Kidney capillary endothelial cell (primary cell): ENCODE measurements at places on chromosomes 5 and 9.

DNA sequence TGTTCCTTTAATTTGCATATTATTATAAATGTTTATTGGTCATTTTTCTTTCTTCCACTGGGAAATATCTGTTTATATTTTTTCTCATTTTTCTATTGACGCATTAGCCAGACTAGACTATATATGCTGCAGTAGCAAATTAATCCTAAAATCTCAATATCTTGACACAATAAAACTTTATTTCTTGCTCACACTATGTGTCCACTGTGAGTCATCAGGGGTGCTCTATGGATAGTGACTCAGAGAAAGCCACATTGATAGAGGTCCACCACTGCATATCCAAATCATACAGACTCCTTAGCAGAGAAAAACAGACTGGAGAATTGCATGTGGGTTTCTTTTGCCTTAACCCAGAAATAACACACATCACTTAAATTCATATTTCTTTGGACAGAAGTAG lies 20.8 kb downstream of the OR1L3 start:
- DNase-seq = no peak

DNA sequence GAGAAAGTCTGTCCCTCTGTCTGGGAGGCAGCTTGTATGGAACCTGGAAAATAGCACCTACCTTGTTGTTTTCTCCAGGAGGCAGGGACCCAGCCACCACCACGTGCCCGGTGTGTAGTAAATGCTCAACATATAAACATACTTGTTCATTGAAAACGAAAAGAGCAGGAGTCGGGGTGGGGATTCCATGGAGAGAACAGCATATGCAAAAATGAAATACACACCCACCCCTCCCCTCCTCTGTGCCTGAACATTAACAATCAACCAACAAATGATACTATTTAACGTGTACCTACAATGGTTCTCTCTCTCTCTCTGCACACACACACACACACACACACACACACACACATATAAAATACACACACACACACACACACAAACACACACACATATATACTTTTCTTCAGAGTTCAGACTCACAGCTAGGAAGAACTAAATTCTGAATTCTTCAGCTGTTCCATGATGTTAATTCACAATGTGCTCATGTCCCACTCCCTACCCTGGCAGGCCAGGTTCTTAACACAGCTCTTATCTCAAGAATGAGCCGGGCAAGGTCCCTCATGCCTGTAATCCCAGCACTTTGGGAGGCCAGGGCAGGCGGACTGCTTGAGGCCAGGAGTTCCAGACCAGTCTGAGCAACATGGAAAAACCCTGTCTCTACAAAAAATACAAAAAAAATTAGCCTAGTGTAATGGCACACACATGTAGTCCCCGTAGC lies 16.3 kb upstream of the DENND1A start:
- DNase-seq = no peak

- no peak for DNase-seq
Measured at GRCh38 chr5:111061618-111062017, 9.9 kb upstream of the TSLP start.

DNA sequence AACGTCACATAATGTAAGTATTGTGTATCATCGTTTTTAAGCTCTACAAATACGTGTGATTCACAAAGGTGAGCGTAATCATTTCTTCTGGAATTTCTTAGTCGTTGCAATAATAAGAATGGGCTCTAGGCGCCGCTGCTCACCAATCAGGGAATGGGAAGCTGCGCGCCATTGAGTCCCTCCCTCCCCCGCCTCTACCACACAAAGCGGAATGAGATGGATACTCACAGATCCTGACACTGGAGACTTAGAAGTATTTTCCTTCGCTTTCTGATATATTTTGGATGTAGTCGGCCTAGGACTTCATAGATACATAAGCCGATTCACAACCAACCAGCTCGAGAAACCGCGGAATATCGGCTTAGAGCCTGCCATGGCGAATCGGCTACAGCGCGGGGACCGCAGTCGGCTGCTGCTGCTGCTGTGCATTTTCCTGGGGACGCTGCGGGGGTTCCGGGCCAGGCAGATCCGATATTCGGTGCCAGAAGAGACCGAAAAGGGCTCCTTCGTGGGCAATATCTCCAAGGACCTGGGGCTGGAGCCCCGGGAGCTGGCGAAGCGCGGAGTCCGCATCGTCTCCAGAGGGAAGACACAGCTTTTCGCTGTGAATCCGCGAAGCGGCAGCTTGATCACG lies at the start of gene PCDHGA11:
TSS of gene PCDHGA11 (plus strand) at position 197 of the 634 bp plus-strand sequence. CDS start at position 374, 177 bp downstream.
- DNase-seq = peak; percentile 56

- DNase-seq = no peak
Measured at GRCh38 chr5:136025900-136026299, 2.9 kb upstream of the TGFBI start.

DNA sequence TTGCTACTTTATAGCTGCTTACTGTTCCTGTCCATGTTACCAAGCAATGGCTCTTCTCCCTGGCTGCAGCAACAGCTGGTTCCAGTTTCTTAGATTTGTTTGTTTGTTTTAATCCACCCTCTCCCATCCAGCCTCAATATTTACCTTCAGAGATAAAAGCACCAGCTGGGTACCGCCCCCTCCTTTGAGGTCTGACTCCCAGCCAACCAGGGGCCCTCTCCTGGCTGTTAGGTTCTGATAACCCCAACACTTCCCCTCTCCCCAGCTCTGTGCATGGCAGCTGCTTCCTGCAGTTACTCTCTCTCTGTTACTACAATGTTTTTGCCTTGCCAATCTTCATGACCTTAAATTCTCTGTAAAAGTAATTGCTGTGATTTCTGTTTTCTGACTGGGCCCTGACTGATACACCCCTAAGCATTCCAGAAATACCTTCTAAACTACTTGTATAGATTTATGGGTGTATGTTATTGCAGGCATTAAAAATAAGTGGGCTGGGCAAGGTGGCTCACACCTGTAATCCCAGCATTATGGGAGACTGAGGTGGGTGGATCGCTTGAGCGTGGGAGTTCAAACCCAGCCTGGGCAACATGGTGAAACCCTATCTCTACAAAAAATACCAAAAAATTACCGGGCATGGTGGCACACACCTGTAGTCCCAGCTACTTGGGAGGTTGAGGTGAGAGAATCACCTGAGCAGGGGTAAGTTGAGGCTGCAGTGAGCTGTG lies 2.6 kb upstream of the GCNT1 start:
- no peak for DNase-seq

DNA sequence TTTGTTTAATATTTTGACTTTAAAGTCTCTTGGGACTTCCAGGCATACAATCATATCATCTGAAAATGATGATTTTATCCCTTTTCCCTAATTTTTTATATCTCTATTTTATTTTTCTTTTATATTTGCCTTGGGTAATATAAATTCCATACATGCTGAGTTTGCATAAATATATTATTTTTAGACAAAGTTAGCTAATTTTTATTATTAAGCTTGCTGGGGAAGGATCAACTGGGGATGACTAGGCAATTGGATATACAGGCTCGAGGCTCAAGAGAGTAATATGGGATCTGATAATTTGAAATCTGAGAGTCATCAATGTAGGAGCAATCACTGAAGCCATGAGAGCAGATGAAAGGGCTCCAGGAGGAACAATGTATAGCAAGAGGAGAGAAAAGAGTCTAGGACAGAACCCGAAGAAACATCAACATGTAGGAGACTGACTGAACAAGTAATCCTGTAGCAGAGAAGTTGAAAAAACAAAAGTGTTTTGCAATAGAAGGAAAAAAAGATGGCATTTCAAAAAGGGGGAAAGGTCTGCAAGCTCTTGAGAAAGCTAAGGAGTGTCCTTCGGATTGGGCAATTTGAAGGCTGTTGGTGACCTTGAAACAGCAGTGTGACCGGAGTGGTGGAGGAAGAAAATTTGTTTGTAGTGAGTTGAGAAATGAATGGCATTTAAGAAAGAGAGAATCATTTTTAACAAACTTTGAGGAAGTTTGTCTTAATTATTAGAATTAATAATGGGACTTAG lies 17.0 kb upstream of the RHOBTB3 start:
- no peak for DNase-seq

GRCh38 chr5:76144513-76145274 lies 61.5 kb downstream of the SV2C start:
- DNase-seq = no peak

DNA sequence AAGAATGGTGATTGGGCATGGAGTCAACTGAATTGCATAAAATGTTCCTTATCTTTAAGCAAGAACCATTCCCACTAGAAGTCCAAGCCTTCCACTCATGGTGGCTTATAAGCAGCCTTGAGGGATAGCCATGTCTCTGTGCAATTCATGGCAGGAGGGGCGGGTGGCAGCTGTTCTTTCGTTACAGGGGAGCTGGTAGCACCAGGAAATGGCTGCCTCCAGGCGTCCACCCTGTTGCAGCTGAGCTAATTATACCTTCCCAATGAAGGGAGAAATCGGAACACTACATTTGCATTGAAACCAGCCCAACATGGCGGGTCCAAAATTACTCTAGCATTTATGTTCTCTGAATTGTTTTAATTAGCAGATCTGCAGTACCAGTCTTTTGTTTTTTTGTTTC lies 289.8 kb downstream of the NTRK2 start:
- DNase-seq = no peak

- peak; percentile 28 for DNase-seq
Measured at GRCh38 chr5:111697215-111697614, 59.8 kb downstream of the NREP start.

DNA sequence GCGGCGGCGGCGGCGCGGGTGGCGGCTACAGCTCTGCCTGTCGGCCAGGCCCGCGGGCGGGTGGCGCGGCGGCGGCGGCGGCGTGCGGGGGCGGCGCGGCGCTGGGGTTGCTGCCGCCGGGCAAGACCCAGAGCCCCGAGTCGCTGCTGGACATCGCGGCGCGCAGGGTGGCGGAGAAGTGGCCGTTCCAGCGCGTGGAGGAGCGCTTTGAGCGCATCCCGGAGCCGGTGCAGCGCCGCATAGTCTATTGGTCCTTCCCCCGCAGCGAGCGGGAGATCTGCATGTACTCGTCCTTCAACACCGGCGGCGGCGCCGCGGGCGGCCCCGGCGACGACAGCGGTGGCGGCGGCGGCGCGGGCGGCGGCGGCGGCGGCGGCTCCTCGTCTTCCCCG lies 296 bp downstream of the ZSWIM6 start:
- DNase-seq = no peak

DNA sequence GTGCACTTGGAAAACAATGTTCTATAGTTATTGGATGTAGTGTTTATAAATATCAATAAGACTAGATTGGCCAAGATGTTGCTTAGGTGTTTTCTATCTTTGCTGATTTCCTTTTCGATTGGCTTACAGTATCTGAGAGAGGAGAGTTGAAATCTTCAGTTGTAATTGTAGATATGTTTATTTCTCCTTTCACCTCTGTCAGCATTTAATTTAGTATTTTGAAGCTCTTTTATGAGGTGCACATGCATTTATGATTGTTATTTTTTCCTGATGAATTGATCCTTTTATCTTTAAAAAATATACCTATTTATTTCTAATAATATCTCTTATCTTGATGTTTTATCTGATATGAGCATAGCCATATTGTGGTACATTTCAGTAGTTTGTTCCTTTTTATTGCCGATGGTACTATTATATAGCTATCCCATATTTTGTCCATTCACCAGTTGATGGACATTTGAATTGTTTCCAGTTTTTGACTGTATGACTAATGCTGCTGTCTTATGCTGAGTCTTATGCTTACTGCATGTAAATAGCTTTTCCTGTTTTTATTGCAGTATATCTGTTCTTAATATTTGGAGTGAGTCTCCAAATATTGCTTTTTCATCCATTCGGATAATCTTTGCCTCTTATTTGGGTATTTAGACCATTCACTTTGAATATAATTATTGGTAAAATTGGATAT lies 34.7 kb downstream of the ERCC6L2 start:
- DNase-seq = peak; percentile 21

DNA sequence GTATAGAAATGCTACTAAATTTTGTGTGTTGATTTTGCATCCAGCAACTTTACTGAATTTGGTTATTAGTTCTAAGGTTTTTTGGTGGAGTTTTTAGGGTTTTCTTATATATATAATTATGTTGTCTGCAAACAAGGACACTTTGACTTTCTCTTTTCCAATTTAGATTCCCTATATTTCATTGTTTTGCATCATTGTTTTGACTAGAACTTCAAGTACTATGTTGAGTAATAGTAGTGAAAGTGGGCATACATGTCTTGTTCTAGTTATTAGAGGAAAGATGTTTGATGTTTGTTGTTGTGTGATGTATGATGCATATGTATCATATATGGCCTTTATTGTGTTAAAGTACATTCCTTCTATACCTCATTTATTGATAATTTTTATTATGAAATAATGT lies 362.3 kb upstream of the PRR16 start:
- DNase-seq = no peak

DNA sequence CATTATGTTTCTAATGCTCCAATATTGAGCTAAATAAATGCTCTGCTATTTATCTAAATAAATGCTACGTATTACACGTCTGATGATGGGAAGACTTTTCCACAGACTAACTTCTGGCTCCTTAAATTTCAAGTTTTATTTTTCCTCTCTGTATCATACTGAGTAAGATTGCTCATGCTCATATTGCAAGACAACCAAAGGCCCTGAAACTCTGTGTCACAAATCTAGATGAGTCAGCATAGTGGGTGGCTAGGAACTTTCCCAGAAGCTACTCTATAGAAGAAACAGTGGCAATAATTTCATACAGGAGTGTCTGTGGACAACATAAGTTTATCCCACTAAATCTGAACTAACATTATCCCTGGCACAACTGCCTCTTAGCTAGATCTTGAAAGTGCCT lies 53.0 kb upstream of the RFX3 start:
- no peak for DNase-seq

DNA sequence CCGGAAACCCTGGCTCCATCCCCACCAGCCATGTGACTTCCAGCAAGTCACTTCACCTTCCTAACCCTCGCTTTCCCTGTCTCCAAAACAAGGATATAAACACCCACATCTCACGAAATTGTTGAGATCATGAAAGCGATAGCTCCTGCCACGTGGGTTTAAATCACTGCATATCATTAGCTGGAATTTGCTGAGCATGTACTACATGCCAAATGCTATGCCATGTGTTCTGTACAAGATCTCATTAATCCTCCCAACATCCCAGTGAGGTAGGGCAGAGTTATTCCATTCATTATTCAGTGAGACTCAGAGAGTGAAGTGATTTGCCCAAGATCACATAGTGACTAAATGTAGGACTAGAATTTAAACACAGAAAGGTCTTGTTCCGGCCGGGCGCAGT lies 29.2 kb upstream of the HRH2 start:
- no peak for DNase-seq

DNA sequence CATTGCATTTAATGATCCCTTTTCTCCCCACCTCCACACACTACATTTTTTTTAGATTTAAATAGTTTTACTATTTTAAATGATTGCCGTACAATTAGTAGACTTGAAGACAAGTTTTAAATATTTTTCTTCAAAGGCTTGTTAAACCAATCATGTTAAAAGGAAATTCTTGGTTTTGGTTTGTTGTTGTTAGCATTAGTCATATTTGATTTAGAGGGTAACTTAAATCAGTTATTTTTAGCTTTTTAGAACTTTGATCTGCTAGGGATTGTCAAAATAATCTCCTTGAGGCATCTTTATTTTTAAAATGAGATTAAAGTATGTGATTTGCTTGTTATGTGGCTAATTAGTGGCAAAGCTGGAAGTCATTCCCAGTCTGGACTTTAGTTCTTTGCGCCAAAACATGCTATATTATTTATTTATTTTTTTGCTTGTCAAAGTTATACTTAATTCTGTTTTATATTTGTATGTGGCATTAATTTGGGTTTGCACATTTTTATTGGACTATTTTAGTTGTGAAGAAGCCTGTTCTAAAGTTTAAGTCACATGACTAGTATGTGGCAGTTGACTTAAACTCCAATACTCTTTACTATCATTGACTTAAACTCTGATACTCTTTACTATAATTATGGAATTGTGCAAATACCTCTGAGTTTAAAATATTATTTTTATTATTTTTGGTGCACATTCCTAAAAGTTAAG lies 14.7 kb downstream of the ITGA1 start:
- no peak for DNase-seq
